ENCODE measurements at places on chromosomes 3 and 15. TPM values are rescaled to one million over a fixed set of nuclear protein-coding genes. Genes with fewer than 3 reads are reported as not detected.
A peak's percentile ranks its signal among the peaks of the same experiment; 100 is the strongest.

CCR3 gene
- not detected for total RNA-seq

SCG3 gene
- not detected for total RNA-seq

LMAN1L gene
- total RNA-seq = 0.93 TPM

TMEM43 gene
- total RNA-seq = 41.3 TPM

GOLGA8S gene
- total RNA-seq = 0.08 TPM

BNC1 gene
- total RNA-seq = not detected

BCL6 gene
- total RNA-seq = 42.1 TPM

SI gene
- not detected for total RNA-seq

IL5RA gene
- total RNA-seq = 0.12 TPM

GOLGA8O gene
- 3.3 TPM for total RNA-seq

LRRC31 gene
- not detected for total RNA-seq

TMEM212 gene
- total RNA-seq = not detected

GABRR3 gene
- total RNA-seq = not detected

LSMEM2 gene
- total RNA-seq = not detected

HAUS2 gene
- total RNA-seq = 46.7 TPM

ZNF619 gene
- total RNA-seq = 7.1 TPM

RPL29 gene
- 1,596 TPM for total RNA-seq

PIF1 gene
- total RNA-seq = 19.1 TPM

HHLA2 gene
- total RNA-seq = 1.2 TPM

DNA sequence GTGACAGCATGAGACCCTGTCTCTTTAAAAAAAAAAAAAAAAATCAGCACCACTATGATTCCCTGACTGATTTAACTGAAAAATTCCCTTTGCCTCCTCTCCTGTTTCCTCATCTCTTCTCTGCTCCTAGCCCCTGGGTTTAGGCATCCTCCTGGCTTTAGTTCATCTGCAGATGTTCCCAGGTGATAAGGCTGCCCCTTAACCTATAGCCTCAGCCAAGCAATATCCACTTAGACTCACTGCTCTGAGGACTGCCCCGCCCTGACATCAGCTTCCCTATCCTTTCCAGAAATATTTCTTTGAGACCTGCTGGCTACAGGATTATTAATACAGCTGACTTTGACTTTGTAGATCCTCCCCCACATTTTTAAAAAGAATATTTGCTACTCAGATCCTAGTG lies 39.4 kb upstream of the HACD2 start:
- DNase-seq = no peak

DNA sequence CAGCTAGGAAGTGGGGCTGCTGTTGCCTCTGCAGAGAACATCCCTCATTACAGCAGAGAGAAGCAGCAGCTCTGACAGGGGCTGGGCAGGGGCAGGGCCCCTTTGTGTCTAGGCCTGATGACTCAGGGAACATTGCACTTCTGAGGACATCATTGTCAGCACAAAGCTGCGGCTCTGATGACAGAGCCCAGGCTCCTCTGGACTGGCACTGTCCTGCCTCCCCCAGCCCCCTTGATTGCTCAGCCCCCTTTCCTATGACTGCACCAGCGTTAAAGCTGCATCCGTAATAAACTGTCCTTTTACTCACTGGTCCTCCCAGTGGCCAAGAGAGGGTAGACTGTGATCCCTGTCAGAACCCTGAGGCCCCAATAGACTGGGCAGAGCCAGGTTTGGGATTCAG lies 18.3 kb downstream of the TRH start:
- DNase-seq = no peak

- DNase-seq = no peak
These were observed 113.1 kb upstream of the NR2E3 start for GRCh38 chr15:71697236-71697635.

GRCh38 chr15:45174069-45174468 lies 13.7 kb downstream of the SHF start:
- no peak for DNase-seq

DNA sequence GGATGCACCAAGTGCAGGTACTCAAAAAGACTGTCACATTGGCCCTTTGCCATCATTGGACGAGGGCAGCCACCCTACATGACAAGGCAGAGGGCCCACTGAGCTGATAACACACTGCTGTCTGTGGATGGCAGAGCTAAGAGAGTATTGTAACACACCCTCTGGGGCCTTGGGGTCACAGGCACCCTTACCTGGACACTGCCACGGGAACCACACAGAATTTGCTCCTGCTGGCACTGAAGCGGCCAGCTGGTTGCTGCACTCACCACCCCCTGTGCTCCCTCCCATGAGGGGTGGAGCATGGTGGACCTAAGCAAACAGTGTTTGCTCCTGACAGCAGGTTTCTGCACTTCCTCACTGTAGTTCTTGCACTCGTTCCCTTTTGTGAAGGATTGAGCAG lies 208.2 kb upstream of the SGO1 start:
- DNase-seq = no peak

DNA sequence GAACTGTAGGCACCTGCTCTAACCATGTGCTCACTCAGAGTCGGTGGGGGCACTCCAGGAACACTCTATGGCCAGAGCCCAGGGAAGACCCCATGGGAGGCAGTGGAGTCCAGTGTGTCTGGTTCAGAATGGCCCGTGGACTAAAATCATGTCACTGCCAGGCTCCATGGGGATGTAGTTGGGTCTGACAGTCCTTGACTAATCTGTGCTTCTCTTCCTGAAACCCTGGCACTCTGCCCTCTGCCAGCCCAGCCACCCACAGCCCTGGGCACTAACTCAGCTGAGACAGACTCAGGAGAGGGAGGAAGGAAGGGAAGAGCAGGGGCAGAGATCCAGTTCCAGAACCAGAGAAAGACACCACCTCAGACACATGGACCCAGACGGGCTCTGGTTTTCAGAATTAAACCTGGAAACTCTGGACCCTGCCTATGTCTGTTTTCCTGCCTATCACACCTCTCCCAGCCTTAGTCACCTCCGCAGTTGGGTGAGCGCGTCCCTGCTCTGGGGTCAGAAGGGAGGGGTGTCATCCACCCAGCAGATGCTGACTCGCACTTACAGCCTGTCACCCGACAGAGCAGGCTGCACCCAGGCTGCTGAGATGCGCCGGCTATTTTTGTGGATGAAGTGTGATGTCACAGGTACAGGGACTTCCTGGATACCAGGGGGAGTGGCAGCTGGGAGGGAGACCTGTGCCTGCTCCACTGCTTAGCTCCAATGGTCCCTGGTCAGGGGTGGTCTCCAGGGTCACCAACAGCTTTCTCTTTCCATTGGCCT lies 56.8 kb upstream of the INSYN1 start:
- no peak for DNase-seq

DNA sequence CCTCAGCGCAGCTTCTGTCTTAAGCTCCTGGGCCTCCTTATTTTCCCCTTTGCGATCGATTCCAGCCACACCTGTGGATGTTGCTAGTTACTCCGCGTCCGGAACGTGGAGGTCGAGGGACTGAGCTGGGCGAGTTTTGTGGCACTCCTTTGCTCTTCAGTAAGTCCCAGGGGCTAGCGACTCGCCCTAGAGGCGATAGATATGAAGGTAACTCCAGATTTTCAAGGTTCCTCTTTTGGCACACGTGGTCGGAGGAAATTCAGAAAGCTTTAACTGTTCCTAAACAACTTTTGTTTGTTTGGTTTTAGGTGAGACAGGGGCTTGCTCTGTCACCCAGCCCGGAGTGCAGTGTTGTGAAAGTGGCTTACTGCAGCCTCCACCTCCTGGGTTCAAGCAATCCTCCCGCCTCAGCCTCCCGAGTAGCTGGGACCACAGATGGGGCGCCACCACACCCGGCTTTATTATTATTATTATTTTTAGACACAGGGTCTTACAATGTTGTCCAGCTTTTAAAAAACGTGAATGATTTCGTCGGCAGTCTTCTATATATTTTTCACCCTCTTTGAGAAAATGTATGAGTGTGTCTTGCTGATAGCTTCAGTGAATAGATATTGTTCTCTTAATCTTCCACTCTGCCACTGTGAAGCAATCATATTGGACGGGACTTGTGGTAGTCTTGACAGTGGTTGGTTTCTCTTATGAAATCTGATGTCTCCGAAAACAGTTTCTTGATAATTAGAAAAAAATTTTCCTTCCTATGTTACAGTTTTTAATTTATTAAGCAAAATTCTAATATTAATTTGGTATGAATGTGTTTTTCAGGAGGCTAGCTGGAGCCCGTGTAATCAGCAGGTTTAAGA lies 785 bp downstream of the MFSD1 start:
- DNase-seq = no peak

DNA sequence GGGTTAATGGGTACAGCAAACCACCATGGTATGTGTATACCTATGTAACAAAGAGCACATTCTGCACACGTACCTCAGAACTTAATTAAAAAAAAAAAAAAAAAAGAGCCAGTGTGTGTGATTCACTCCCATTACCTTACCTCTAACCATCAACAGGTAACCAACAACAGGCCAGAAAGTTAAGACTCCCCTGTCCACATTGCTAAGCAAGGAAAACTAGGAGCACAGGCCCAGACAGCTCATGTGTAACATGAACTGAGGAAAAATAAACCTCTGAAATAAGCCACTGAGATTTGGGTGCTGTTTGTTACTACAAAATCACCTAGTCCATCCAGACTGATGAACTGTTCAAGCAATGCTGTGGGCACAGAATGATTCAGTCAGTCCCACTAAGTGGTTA lies 6.0 kb downstream of the KATNBL1 start:
- no peak for DNase-seq

GRCh38 chr3:95460274-95460673 lies 1354.1 kb upstream of the EPHA6 start:
- no peak for DNase-seq

- DNase-seq = no peak
These were observed 2.8 kb downstream of the OCA2 start for GRCh38 chr15:28096411-28096669.

GRCh38 chr3:123733805-123734526 lies 149.1 kb upstream of the HACD2 start:
- no peak for DNase-seq

DNA sequence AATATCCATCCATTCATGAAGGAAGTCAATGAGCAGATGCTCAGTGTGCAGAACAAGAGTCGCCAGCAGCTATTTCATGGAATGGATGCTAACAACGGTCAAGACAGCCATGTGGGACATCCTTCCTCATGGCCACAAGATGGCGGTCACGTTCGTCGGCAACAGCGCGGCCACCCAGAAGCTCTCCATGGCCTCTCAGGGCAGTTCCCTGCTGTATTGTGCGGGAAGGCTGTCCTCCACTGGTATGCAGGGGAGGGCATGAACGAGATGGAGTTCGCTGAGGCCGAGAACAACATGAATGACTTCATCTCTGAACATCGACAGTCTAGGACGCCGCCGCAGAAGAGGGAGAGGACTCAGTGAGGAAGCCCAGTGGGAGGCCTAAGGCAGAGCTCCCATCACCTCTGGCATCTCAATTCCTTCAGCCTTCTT lies 208.3 kb downstream of the TJP1 start:
- no peak for DNase-seq

DNA sequence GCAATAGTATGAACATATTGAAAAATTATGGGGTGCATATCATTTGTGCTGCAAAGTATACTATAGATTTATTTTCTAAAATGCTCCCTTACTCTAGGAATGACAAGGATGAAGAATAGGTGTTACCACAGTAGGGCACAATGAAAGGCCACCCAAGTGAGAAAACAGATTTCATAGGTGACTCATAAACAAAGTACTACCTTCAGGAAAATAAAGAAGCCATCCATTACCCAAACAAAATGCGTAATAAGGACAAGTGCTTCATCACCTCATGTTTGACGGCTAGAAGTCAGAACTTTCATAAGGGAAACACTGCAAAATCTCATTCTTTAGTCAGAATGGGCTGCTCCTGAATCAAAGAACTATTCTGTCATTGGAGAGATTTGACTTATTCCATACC lies 116.6 kb downstream of the MFSD1 start:
- DNase-seq = no peak

DNA sequence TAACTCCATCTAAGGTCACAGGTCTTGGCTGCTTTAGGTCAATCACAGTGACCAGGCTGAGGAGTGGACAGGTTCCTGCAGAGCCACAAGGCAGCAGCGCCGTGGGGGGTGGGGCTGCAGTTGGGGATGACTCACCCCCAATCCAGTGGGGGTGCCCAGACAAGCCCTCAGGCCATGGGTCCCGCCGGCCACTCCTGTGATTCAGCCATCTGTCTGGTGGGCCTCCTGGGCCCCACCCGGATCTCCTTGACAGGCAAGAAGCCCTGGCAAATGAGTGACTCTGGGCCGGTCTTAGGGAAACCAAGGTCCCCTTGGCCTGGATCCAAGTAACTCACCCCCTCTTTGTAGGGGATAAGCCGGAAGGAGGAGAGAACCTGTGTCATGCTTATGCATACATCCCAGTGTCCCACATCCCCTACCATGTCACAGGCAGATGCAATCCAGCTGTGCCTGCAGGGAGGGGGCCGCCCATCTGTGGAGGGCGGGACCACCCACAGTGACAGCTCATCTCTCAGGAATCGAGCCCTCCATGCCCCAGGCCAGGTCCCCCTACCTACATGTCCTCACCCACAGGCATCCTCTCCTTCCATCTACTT lies 495 bp upstream of the COL7A1 start:
- DNase-seq = no peak

DNA sequence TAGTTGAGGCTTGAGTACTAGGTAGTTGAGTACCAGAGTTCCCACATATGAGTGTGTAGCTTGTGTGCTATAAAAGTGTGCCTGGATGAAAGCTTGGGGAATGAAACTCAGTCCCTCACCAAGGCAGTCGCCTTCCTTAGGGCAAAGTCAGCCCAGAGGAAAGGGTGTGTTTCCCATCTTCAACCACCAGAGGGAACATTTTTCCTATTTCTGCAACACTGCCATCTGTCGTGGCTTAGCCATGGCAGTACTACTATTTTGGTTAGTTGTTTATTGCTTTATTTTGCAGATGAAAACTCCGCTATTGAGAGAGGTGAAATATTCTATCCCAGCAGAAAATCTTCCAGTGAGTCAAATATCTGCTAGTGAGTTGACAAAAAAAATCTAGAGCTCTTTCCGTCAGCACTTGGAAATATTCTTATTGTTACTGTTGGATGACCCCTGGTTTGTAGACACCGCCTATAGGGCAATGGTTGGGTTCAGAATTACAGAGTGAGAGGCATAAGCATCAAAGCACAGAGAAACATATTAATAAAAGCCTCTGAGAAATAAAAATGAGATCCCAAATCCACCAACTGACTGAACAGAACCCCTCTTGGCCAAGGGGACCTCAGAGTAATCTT lies 239.9 kb downstream of the CPNE4 start:
- DNase-seq = peak; percentile 8

GRCh38 chr3:44861412-44862225 lies at the start of gene TMEM42:
TSS of gene TMEM42 (plus strand) at chr3:44861912. CDS start at chr3:44861925, 13 bp downstream.
- peak; percentile 87 for DNase-seq

DNA sequence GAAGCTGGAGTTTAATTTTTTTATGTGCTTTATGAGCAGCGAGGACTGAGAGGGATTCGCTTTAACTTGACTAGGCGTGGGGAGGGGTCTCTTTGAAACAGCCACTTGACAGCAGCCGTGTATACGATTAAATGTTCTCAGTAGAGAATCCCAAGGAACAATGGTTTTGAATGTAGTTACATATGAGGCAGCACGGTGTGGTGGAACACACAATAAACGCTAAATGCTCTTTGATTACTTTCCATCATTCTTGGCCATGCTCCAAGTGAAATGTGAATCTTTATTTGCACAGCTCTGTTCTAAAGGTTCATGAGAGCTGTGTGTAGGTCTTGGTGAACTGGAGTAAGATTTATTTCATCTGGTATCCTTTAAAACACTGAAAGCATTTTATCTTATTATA lies 251.4 kb upstream of the TGFBR2 start:
- no peak for DNase-seq

GRCh38 chr3:48428572-48429316 lies 1.1 kb downstream of the PLXNB1 start:
- DNase-seq = no peak
